Activated CD8-positive, alpha-beta memory T cell treated with anti-CD3 and anti-CD28 coated beads for 1 hour (primary cell): ENCODE measurements at places on chromosomes 7 and 10.

- no peak for DNase-seq
These were observed 1.5 kb downstream of the PKD1L1 start for GRCh38 chr7:47946581-47947354.

DNA sequence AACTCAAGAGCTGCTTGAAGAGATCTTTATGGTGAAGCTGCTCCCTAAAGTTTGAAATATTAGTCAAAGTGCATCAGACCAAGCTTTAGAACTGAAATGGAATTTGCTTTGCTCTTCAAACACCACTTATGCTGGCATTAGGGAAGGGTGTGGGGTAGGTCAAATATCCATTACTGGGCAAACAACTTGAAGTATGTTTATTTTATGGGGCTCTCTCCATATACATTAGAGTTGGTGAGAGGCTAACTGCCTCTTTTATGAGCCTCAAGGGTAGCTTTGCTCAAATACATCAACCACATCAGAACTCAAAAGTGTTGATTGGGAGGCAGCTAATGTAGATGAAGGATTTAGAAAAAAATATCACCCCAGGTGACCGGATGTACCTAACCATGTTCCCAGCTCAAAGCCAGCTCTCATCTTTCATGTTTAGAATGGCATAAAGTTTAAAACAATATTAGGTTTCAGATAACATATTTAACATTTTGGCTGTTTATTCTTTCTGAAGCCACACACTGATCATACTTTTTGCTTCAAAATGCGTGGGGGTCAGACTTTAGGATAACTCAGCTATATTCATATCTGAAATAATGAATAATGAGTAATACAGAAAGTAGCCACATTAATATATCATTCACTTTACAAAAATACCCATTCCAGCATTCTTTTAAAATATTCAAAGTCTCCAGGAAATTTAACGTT is 318.6 kb downstream of the PTEN start:
- no peak for DNase-seq

GRCh38 chr7:52209614-52210013 is 825.8 kb upstream of the POM121L12 start:
- no peak for DNase-seq

DNA sequence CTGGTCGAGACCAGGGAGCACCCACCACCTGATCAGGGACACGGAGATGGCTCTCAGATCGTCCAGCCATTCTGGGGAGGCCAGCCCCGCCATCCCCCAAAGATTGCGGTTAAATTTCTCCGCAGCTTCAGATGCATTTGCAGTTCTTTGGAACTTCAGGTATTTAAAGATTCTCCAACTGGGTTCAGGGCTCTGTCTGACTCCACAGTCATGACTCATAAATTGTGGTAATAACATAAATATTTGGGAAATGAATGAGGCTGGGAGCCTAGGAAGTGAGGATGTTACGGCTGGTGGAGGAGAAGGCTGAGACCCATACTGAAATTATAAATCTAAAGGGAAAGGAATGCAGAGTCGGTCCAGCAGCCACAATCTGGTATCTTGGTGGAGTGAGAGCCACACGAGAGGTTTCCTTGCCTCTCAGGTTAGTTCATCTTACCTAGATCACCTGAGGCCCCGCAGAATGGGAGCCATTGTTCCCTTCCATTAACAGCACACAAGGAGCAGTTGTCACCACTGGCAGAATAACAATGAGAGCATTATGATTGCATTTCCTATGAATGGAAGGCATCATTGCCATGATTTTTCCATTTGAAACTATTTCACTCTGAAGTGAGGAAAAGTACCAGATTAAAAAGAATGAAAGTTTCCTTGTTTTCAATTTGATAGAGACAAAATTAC is 26.7 kb upstream of the DNAJB6 start:
- no peak for DNase-seq

GRCh38 chr7:1761774-1762173 is 91.7 kb downstream of the ELFN1 start:
- no peak for DNase-seq

- no peak for DNase-seq
These were observed 113.5 kb downstream of the ITGB8 start for GRCh38 chr7:20444030-20444800.

DNA sequence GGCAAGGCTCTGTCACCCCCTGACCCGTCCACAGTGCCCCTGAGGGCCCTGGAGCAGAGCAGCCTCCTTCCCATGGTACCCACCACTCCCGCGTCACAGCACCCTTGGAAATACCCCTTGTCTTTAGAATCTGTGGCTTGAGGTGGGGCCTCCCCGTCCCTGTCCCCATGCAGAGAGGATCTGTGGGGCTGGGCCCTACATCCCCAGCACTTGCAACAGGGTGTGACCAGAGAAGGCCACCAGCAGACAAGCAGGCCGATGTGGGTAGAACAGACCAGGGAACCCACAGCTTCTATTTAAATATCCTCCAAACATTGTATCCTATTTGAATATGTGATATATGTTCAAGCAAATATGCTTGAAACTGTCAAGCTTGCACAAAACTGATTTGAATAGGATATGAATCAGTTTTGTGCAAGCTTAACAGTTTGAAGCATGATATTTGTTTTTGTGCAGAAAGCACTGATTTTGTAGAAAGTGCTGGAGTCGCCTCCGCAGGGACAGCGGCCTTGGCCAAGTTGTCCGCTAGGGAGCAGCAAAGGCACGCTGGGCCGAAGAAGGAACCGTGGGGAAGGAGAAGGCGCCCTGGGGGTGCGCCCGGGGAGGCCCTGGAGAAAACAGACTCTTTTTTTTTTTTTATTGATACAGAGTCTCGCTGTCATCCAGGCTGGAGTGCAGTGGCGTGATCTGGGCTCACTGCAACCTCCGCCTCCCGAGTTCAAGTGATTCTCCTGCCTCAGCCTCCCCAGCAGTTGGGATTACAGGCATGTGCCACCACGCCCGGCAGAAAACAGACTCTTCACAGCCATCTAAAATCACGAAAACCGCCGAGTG is 2.2 kb downstream of the CFAP46 start:
- no peak for DNase-seq

DNA sequence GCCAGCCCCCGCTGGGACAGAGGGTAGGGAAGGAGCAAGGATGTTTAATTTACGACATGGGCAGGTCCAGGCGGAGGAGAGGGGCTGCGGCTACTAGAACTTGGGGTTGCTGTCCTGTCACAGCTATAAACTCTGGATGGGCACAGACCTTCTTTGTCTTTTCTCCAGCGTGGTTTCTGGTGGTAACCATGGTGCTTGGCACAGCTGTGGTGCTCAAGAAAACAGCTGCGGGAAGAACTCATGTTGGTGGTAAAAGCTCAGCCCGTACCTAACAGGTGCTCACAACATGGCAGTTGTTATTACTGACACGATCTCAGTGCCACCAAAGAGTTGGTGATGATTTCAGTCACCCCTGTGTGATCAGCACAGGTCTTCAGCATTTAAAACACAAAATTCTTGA is 13.8 kb downstream of the BAIAP2L1 start:
- no peak for DNase-seq

GRCh38 chr10:819326-819725 is 112.2 kb downstream of the LARP4B start:
- DNase-seq, result no peak

DNA sequence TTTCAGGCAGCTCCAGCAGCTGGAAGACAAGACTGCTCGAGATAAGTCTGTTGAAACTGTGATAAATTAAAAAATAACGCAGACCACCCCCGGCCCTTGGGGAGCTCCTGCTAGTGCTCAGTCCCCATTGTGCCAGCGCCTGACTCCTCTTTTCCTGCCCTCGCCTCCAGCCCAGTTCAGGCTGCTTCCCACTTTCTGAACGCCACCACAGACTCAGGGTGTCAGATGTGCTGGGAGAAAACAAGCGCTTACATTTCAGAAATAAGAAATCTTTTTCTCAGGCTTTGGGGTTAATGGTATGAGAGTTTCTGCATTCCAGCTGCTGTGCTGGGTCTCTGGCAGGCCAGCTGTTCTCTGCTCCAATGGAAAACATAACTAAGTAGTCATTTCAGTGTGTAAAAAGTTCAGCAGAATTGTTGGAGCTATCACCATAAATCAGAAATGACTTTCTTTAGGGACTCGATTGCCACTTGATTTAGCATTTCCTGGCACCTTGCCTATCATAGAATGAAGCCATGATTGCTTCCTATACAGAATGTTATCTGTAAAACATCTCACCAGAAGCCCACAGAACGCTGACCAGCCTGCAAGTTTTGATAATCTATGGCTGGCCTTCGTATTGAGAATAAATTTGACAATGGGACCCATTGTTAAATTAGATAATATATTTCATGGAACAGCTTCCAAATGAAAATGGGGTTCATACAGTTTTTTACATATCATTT is 257.0 kb upstream of the ZNF32 start:
- DNase-seq, result no peak

- no peak for DNase-seq
These were observed 349.2 kb downstream of the RNLS start for GRCh38 chr10:88233870-88234269.

DNA sequence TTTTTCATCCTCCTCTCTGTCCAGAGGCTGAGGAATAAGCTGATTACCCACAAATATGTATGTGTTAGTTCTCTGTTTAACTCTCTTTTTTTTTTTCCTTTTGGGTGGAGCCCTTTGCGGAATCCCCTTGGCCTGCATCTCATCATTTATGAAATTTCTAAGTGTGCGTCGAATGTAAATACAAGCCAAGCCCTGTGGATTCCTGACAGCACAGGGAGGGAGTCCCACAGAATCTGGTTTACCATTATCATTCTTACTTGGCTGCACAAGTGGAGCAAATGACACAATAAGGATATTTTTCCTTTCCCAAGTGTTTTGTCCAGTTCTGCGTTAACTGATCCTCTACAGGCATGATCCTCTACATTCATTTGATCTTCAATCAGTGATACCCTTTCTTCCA is 11.4 kb downstream of the STK31 start:
- no peak for DNase-seq

DNA sequence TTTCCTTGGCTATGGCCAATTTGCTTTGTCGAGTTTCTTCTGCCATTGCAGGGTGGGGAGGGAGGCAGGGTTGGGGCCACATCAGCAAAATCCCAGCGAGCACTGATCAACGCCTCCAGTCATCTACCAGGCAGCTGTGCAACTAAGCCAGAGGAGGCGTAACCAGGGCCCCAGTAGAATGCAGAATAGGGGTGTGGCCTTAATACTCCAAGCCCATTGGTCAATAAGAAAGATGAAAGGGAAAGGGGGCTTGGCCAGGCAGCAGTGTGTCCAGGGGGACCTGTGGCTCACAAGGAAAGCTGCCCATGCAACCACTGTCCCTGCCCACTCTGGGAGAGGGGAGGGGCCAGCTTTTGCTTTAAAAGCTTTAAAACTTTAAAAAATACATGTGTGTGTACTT is 21.5 kb upstream of the GGCT start:
- DNase-seq, result no peak

DNA sequence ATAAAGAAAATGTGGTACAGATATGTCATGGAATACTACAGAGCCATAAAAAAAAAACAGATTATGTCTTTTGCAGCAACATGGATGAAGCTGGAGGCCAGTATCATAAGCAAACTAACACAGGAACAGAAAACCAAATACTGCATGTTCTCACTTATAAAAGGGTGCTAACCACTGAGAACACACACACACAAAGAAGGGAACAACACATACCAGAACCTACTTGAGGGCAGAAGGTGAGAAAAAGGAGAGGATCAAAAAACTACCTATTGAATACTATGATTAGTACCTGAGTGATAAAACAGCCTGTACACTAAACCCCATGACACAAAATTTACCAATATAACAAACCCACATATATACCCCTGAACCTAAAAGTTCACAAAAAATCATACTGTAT is 144.6 kb downstream of the TPK1 start:
- DNase-seq, result no peak

DNA sequence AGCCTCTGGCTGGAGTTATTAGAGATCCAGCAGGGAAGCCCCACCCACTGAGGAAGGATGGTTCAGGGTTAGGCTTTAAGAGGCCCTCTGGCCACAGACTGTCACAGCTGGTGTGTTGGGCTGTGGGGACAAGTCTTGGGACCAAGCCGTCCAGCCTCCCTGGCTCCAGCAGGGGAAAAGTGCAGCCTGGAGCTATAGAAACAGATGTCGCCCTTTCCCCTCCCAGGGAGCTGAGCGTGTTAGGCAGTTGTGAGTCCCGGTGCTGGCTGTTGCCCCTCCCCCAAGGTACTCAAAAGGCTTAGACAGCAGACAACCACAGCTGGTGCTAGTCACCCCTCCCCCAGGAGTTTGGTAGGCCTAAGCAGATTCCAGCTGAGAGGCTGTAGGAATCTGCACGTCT is 143.4 kb downstream of the TMEM168 start:
- DNase-seq, result no peak

- no peak for DNase-seq
These were observed 602.5 kb downstream of the TNS3 start for GRCh38 chr7:46979439-46979838.

- DNase-seq, result no peak
These were observed at the start of gene CTBP2 for GRCh38 chr10:125159932-125160855. Gene CTBP2 (minus strand): TSS chr10:125160563.

- no peak for DNase-seq
These were observed 10.5 kb upstream of the LAMB4 start for GRCh38 chr7:108140671-108141070.

DNA sequence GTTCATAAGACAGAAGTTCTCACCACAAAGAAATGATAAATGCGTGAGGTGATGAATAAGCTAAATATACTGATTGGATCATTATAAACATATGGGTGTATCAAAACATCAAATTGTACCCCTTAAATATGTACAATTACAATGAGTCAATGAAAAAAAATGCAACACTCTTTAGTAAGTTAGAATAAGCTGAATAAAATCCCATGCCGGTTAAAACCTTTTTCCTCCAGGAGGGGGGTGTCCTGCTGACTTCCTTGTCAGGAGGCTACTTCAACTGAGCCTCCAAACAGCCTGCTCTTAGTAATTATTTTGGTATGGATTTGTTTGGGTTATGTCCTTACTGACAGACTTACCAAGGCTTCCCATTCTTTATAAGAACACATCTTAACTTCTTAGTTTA is 649.1 kb downstream of the INHBA start:
- DNase-seq, result no peak

DNA sequence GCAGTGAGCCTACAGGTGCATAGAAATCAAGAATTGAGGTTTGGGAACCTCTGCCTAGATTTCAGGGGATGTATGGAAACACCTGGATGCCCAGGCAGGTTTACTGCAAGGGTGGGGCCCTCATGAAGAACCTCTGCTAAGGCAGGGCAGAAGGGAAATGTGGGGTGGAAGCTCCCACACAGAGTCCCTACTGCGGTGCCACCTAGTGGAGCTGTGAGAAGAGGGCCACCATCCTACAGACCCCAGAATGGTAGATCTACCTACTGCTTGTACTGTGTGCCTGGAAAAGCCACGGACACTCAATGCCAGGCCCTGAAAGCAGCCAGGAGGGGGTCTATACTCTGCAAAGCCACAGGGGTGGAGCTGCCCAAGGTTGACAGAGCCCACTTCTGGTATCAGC is 533.5 kb downstream of the GPAM start:
- DNase-seq, result no peak
